ENCODE measurements at places on chromosomes 12 and 14.

DNA sequence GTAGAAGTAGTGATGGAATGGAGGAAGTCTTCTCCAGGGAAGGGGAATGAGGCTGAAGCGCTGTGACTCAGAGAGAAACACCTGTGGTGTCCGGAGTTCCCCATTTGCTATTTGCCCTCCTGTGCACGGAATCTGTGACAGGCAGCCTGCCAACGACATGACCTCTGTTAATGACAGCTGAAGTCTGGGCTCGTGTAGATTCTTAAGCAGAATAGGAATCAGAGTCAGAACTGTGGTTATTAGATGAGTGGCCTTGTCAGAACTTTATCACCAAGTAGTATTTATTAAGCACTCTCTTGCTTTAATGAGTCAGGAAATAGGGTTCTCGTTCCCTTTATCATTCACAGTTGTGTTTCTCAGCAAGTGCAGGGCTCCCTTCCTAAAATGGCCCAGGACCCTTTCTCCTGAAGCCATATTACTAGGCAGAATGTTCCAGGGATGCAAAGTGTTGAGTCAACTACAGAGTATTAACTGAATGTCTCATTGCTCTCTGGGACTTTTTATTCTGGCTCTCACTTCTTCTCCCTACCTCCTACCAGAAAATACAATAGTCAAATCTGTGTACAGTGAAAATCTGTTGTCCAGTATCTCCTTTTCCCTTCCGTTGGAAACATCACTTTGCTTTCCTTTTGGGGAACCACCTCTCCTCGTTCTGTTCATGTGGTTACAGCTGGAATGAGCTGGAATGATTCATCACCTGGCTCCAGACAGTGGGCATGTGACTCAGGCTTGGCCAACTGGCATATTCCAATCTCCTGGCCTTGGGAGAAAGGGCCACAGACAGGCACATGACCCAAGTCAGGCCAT, 77.8 kb upstream of the MAX start:
- DNase-seq = peak; percentile 53

- DNase-seq = no peak
Measured at GRCh38 chr12:57454213-57454565, 918 bp upstream of the INHBE start.

- no peak for DNase-seq
Measured at GRCh38 chr12:119154435-119154818, 24.3 kb upstream of the HSPB8 start.

GRCh38 chr12:49345051-49345824, 1.4 kb upstream of the DNAJC22 start:
- peak; percentile 56 for DNase-seq

DNA sequence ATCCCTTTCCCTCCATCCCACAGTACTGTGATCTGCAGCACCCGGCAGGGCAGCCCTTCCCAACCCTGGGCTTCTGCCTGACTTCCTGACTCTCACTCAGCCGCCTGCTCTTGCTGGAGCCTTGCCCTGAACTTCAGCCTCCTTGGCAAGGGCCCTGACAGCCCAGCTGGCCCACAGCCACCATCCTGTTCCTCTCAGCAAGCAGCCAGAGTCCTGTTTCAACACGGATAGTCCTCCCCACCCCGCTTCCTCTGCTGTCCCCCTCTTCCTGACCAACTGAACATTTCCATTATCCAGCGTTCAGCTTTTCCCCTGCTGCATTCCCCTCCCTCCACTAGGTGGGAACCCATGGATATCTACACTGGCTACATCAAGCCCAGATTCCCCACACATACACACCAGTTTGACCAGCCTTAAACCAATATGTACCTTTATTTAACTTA, 74.0 kb upstream of the MDM1 start:
- peak; percentile 91 for DNase-seq

GRCh38 chr14:88737245-88737644, 55.5 kb downstream of the EML5 start:
- no peak for DNase-seq

- peak; percentile 75 for DNase-seq
Measured at GRCh38 chr12:66159123-66159522, 10.7 kb downstream of the TMBIM4 start.

All from suppressor macrophage (primary cell).